IPS DF 6.9 (cell line): ENCODE measurements at places on chromosomes 4 and X.

DNA sequence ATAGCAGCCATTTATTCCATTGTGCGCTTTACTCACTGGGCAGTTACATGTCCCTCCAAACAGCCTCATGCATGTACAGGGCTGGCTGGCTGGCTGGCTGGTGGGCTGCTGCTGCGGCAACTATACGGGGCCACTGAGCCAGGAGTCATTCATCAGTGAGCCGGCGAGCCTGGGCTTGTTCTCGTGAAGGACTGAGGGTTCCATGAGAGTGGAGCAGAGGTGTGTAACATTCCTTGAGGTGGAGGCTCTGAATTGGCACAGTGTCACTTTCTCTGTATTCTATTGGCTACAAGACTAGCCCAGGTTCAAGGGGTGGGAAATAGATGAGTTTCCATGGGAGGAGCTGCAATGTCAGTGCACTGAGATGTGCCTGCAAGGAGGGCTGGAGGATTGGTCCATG, 89.1 kb downstream of the ARHGAP10 start:
- no peak for DNase-seq

DNA sequence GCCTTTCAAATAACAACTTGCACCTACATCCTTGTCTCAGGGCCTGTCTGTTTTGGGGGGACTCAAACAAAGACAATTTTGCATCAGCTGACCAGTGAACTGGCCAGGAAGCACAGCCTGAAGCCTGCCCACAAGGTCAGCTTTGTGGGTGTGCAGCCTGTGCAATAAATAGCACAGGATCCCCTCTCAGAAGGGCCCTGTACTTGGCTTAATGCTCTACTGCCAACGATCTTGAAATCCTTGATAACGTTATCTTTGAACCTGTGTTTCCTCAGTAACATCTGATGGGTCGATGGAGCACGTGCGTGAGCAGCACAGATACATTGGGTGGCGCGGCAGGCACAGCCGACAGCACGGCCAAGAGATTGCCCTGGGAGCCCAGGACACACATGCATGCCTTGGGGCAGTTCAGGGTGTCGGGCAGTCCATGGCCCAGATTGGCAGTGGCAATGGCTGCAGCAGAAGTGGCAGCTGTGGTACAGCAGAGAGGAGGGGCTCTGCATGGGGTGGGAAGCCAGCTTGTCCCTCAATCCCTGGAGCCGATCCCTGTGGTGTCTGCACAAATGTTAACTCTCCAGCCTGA, 58.8 kb upstream of the ATP6AP2 start:
- DNase-seq, result no peak

DNA sequence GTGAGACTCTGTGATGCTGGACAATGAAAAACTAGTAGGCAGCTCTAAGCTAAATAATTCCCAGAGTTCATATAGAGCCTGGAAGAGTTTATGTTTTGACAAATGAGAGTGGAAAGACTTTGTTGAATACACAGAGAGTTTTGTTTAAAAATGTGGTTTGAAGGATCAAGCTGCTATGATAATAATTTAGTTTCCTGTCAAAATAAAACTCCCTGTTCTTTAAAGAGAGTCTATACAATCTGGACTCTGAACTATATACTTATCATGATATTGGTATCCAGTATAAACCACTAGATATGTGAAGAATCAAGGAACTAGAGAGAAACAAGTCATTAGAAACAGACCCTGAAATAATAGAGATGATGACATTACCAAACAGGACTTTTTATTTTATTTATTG, 158.6 kb downstream of the C4orf33 start:
- DNase-seq, result no peak

GRCh38 chr4:140309124-140309870, 64.1 kb upstream of the SCOC start:
- no peak for DNase-seq

- no peak for DNase-seq
These were observed 1607.7 kb downstream of the ARAP2 start for GRCh38 chr4:34636623-34637022.

GRCh38 chrX:131745942-131746489, 202.1 kb downstream of the OR13H1 start:
- no peak for DNase-seq

DNA sequence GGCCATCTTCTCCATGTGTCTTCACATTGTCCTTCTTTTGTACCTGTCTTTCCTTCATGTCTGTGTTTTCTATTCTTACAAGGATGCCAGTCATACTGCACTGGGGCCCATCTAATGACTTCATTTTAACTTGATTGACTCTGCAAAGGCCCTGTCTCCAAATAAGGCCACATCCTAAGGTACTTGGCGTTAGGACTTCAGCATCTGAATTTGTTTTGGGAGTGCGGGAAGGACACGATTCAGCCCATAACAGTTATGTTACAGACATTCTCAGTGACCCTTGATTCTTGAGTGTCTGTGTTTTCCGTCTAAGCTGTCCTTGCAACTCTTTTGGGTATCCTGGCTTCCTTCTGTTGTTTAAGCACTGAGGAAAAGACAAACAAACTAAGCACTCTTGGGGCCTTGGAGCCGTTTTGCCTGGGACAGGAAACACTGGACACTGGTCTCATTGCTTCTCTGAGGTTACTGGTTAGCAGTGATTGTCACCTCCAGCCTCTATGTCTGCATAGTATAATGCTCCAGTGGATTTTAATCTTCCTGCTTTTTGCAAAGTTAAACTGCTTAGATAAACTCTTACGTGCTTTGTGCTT, 80.7 kb downstream of the SNX25 start:
- no peak for DNase-seq
